ENCODE measurements at places on chromosomes 2 and 18.

DNA sequence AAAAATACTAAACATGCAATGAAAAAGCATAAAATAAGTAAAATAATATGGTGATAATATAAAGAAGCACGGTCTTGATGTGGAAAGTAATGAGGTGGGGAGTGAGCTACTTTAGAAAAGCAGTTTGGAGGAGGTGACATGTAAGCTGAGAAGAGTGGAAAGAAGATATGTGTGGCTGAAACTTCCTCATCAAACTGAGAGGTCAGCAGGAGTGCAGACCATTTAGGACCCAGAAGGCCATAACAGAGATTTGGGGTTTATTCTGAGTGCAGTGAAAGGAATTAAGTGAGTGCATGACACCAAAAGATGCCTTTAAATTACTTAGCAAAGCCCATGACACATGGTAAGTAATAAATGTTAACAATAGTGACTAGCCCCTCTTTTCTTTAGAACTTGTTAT is 24.4 kb upstream of the TMEM182 start:
- no peak for DNase-seq

- no peak for DNase-seq
Observed at GRCh38 chr2:21774691-21775368, 651.1 kb downstream of the TDRD15 start.

- no peak for DNase-seq
Observed at GRCh38 chr2:150618245-150618895, 130.9 kb upstream of the RND3 start.

DNA sequence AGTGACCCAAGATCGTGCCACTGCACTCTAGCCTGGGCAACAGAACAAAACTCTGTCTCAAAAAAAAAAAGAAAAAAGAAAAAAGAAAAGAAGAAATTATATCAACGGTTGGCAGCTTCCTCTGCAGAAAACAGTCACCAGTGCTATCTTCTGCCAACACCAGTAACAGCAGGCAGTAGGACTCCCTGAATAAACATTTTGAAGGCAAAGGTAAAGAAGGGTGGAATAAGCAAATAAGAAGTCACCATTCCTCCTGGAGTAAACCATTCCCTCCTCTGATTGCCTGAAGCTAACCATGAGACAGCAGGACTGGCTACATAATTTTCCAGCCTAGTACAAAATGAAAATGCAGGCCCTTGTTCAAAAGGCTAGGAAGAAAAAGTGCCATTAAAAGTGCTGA is 9.0 kb upstream of the RNF103 start:
- no peak for DNase-seq

DNA sequence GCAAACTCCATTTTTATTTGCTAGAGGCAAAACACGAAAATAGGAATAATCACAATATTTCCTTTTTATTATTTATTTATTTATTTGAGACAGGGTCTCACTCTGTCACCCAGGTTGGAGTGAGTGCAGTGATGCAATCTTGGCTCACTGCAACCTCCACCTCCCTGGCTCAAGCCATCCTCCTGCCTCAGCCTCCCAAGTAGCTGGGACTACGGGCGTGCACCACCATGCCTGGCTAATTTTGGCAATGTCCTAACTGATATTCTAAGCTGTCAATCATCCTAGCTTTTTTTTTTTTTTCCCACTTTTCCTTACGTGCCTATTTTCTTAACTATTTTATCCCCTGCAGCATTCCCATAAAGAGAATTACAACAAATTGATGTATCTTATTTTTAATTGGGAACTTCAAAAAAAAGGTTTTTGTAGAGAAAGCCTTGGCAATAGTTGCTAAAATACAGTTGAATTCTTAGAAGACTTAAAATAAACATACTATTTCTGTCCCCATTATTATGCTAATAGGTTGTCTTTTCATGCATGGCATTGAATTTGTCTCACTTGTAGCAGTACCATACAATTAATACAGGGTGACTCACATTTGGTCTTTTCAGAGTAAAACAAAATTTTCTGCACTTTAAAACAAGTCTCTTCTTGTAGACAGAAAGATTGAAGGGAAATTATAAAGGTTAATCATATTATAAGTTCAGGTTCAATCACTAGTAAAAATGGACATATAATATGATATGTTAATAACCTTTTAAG is 153.5 kb downstream of the SLC39A10 start:
- DNase-seq: no peak

All from SJCRH30 (cell line).